ENCODE measurements at places on chromosomes 7 and 10.

DNA sequence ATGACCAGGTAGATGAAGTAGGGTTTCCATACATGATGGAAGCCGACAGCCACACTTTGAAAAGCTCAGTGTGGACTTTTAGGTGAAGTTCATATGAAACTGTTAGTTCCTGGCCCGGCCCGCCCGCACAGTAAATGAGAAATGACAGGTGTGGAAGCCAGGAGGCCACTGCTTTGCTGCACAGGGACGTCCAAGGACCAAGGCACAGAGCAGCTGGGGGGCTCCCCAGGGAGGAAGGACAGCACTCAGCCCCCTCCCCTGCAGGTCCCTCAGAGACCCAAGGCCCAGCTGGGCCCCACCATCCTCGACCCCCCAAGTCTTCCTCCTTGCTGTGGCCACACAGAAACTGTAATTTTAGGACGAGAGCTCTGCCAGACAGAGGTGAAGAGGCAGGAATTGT is 219.2 kb downstream of the PTPRN2 start:
- no peak for DNase-seq

DNA sequence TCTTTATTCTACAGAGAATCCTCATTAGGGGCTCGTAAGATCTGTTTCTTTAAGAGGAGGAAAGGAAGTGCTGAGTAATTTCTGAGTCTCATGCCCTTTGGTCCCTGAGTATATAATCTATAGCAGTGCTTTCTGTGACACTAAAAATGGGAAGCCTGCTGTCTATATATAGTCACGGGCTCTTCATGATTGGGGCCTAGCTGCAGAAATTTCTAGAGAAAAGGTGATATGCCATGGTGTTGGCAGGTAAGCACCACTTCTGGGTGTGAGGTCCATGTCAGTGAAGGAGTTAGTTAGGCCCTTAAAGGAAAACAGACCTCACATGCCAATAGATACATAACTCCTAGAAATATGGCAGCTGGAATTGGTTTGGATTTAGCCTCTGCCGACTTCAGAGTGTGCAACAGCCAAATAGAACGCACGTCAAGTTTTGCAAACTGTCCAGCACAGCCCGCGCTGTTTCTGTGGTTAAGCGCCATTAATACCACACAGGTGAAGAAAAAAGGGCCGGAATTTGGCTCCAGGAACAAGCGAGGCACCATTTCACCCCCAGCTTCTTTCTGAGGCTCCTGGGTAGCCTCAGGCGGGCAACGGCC is 123.2 kb downstream of the TACC2 start:
- no peak for DNase-seq

DNA sequence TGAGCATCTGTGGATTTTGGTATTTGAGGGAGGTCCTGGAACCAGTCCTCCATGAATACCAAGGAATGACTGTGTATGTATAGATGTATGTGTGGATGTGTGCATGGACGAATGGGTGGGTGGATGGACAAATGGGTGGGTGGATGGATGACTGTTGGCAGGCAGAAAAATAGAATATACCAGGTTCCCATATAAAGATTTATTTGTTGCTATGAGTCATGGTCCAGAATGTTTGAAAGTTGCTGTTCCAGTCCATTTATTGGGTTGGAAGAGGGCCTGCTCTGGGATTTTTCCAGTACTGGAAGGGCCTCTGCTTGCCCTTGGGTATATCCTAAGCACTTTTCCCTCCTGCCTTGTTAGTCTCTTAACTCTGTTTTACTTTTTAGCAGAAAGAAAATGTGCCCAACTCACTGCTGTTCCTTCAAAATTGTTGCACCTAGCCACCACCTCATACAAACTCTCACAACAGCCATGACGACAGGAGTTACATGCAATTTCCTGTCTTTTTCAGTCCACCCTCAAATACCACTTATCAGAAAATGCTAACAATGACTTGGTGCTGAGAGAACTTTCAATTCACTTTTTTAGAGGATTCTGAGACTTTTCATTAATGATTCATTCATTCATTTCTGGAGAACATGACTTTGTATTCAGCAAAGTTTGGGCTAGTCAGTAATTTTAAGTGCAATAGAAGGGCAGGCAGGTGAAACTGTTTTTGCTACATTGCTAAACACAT is 108.1 kb downstream of the EEPD1 start:
- no peak for DNase-seq

DNA sequence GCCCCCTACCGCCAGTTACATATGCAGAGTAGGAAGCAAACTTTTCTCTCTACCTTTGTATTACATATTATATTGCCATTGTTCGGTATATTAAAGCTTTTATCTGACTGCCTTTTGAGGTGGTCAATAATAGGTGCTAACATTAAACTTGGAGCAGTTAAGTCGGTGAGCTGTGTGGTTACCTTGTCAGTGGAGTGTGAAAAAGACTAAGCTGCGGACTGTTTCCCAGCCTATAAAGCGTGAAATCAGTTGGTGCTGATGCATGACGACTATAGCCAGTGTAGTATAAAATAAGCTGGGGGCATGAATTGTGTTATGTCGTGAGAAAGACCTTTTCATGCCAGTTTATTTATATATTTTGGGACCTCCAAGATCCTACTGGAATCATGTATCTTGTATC is 33.7 kb downstream of the R3HCC1L start:
- no peak for DNase-seq

DNA sequence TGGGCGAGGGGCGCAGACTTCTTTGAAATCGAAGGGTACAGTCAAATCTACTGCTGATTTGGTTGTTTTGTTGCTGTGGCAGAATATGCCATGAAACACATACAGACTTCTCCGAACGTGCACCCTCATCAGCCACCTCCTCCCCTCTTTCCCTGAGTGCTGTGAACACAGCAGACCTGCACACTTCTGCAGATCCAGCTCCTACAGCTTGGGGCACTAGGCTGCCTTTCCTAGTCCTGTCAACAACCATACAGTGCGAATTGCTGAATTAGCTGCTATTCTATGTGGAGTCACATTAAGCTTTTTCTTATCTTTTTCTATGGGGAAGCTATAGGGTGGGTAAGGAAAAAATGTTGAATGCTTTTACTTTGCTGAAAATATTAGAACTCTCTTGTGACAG is 57.5 kb downstream of the COL17A1 start:
- DNase-seq, result no peak

GRCh38 chr10:92010047-92010735 is 86.6 kb downstream of the BTAF1 start:
- DNase-seq, result no peak

- DNase-seq, result no peak
Measured at GRCh38 chr10:67836488-67836887, 1.5 kb downstream of the DNAJC12 start.

GRCh38 chr7:69599286-69599954 is 1.1 kb downstream of the AUTS2 start:
- no peak for DNase-seq

GRCh38 chr7:152588350-152588749 is 87.6 kb downstream of the XRCC2 start:
- no peak for DNase-seq

GRCh38 chr7:144780071-144780608 is 55.7 kb downstream of the TPK1 start:
- no peak for DNase-seq

- no peak for DNase-seq
Measured at GRCh38 chr10:124150807-124151417, 57.5 kb upstream of the CHST15 start.

GRCh38 chr7:55532150-55532917 is 40.0 kb downstream of the VOPP1 start:
- DNase-seq, result no peak

DNA sequence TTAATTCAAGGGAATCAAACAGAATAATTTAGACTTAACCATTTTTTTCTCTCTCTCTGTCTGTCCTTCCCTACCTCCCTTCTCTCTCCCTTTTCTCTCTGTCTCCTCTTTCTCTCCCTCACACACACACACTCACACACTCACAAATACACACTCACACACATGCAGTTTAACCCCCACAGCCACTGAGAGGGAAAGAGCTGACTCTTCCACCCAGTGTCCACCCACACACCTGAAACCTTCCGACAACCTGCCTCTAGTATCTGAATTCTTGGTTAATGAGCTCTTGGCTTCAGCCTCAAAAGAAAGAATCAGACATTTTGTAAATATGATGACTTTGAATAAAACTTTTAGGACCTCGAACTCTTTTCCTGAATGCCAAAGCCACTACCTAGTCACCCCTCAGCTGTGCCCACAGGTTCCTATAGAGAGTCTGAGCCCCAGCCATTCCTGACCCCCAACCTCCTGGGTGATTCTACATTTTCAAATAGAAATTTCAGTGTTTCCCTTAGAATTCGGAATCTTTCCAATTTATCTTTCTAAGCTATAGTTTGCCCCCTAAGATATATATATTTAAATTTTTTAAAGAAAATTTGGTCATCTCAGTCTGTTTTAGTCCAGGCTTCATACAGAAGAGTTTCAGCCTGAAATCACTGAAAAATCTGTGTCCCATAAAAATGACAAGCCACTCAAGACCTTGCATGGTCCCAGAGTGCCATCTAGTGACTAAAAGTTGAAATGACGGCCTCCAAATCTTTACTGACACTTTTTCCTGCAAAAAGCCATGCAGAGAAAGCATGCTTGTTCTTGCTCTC is 202.8 kb downstream of the IPMK start:
- DNase-seq, result no peak

DNA sequence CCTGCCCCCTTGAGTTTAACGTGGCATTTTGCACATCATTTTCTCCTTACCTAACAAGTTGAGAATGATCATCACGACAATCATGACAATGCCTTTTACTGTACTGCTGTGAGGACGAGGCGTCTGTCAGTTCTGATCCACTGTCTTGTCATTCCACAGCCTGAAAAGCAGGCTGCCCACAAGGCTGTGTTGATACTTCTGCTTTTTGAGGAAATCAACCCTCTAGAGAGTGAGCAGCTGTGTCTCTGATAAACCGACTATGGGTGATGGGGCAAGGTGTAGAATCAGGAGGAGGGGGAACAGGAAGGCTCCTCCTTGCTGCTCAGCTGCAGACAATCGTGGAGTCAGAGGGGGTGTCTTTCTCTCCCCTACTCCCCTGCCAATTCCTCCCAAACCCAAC is 30.6 kb upstream of the C10orf120 start:
- no peak for DNase-seq

DNA sequence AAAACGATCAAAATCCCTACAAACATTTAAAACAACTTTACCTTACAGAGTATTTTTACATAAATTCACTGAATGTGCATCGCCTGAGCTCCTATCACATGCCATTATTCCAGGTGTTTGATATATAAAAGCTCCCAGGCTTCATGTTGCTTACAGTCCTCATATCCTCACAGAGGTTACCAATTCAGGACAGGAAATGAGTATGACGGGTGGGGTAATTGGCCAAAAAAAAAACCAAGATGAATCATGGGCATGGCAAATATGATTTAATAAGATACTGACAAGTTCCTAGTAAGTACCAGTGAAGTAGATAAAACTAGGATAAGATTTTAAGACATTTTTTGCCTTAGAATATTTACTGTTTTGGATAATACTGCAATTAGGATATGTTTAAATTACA is 135.8 kb downstream of the KMT2E start:
- no peak for DNase-seq

DNA sequence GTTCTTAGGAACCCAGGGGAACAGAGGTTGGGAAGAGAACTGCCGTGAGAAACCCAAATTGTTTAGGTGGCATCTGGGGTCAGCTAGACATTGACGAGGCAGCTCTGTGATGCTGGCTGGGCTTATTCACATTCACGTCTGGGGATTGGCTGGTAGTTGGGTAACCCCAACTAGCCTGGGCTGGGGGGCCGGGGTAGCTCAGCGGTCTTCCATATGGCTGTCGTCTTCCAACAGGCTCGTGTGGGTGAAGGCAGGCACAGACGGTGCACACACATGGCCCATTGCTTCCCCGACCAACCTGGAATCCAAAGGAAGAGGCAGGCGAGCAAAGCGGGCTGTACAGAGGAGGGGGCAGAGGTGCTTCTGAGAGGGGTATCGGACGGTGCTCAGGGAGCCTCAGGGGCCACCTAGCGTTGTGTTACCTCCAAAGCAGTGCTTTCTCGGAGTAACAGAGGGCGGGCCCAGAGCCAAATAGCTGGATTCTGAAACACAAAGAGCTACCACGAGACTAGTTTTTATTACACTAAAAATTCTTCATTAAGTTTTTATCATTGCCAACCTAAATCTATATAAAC is 34.5 kb downstream of the MKI67 start:
- DNase-seq, result no peak

GRCh38 chr10:15202639-15203038 is 34.1 kb upstream of the NMT2 start:
- DNase-seq, result no peak

GRCh38 chr10:110556969-110557601 is 10.4 kb upstream of the SMC3 start:
- peak; percentile 46 for DNase-seq

DNA sequence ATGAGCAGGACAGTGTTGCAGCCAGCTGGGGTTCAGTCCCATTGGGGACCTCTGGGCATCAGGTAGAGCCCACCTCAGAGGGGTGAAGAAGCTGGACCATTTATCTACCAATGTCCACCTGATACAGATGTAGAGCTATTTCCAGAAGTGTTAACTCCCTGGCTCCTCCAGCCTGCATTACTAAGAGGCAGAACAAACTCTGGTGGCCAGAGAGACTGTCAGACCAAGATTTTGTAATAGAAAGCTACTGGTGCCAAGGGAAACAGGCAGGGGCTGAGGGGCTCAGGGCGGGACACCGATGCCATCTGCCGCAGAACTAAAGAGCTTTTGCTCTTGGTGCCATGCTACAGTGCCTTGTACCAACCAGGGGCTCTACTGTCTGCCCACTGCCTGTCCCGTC is 268.2 kb upstream of the HABP2 start:
- DNase-seq, result no peak

- no peak for DNase-seq
Measured at GRCh38 chr10:24857031-24857725, 95.2 kb downstream of the PRTFDC1 start.

- DNase-seq, result no peak
Measured at GRCh38 chr7:134419085-134419484, 39.8 kb downstream of the AKR1B1 start.

GRCh38 chr7:157785486-157786186 is 448.8 kb downstream of the DNAJB6 start:
- no peak for DNase-seq

DNA sequence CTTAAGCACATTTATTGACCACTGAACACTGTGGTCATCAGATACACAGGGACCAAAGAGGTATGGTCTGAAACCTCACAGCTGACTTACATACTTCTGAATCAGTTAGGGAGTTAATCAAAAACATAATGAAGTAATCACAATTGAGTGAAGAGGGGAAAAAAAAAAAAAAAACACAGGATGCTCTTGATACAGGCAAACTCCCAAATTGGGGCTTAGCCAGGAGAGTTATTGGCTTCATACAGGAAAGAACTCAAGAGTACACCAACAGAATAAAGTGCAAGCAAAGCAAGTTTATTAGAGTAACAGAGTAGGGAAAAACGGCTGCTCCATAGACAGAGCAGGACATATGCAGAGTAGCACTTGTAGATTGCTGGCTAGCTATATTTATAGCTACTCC is 917.0 kb downstream of the CNTNAP2 start:
- no peak for DNase-seq

- no peak for DNase-seq
Measured at GRCh38 chr7:74379938-74380337, 73.8 kb upstream of the GTF2IRD1 start.

DNA sequence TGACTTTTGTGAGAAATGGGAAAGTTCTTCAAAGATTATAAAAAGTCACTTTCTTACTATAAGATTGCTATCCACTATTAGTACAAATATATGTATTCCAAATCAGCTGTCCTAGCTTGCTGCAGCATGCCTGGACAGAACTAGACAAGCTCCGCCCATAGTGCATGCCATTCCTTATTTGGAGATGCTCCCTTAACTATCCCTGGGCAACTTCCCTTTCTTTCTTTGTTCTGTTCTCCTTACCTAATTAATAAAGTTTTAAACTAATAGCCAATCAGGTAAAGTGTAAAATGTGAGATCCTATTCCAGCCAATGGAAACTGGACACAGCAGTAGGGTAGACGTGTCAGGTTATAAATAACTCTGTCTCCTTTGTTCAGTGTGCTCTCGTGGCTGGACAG is 281.9 kb downstream of the CAMK1D start:
- no peak for DNase-seq

Data from stimulated activated CD8-positive, alpha-beta memory T cell treated with anti-CD3 and anti-CD28 coated beads, Interleukin-2, amount 100 ng/mL, for 1 hour (primary cell).